ENCODE measurements at places on chromosomes 2 and 18. TPM values are rescaled to one million over a fixed set of nuclear protein-coding genes. Genes with fewer than 3 reads are reported as not detected.
A peak's percentile ranks its signal among the peaks of the same experiment; 100 is the strongest.

- no peak for DNase-seq
These were observed 347.0 kb upstream of the ID2 start for GRCh38 chr2:8334866-8335325.

- DNase-seq: no peak
These were observed 45.0 kb upstream of the CREB1 start for GRCh38 chr2:207484444-207485391.

DNA sequence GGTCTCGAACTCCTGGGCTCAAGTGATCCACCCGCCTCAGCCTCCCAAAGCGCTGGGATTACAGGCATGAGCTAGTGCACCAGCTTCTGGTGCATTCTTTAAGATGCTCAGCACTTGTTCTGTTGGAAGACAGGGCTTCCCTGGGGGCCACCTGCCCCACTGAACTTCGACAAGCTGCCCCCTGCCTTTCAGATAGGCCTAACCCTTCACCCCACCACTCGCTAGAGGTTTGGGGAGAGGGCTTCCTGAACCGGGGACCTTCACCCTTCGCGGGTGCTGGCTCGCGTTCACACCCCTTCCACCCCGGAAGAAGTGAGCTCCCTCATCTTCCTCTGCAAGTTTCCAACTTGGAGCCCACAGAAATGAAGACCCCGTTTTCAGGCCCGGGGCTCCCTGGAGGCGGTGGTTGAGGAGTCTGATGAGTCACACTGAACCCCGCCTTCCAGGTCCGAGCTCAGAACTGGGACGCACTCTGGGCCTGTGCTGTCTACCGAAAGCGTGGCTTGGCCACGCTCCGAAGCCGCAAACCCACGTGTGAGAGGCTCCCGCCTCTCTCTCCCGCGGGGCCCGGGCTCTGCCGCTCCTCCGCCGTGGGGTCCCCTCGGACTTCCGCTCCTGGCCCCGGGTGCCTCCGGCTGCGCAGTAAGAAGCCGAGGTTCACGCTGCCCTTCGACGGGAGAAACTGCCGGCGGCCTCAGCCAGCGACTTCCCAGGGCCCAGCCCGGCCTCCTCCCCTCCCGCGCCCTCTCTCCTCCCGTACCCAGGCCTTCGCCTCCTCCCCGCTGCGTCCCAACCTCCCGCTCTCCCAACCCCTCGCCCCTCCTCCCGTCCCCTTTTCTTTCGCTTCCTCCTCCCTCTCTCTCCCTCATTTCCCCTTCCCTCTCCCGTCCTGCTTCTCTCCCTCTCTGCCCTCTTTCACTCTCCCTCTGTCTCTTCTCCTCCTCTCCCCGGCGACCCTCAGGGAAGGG, 47.5 kb upstream of the SP3 start:
- DNase-seq: no peak

- DNase-seq: peak; percentile 24
These were observed 2.7 kb downstream of the IGFBP2 start for GRCh38 chr2:216635701-216636550.

- no peak for DNase-seq
These were observed 106.3 kb downstream of the GRB14 start for GRCh38 chr2:164515030-164515429.

- DNase-seq: no peak
These were observed 179.5 kb upstream of the ID2 start for GRCh38 chr2:8502316-8502715.

GRCh38 chr2:1642993-1643619, 101.2 kb downstream of the PXDN start:
- DNase-seq: no peak

GRCh38 chr18:2939317-2939716, 73.6 kb downstream of the LPIN2 start:
- DNase-seq: no peak

DNA sequence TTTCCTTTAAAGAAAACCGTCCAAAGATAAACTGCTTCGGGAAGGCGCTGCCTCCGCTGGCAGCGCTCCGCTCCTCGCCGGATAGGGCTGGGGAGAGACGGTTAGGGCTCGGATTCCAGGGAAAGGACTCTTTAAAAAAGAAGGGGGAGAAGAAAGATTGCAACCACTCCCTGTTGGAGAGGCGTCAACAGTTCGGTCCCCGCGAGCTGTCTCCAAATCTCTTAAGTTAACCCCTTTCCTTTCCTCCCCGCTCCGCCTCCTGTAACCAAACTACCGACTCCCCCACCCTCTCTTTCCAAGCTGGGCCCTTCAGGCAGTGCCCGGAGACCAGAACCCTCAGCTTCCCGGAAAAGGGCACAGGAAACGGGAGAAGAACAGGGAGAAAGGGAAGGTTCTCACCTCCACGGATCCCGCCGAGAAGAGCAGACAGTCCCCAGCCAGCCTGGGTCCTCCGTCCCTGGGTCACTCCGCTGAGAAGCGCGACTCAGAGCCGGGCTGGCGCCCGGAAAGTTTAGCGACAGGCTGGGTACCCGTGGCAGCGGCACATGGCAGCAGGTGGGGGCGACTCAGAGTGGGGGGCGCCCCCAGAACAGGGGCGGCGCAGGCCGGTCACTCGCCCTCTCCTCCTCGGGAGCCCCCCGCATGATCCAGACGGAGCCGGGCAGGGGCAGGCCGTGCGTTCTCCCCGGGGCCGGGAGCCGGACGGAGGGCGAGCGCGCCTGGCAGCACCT, 675 bp downstream of the FZD5 start:
- DNase-seq: peak; percentile 60

DNA sequence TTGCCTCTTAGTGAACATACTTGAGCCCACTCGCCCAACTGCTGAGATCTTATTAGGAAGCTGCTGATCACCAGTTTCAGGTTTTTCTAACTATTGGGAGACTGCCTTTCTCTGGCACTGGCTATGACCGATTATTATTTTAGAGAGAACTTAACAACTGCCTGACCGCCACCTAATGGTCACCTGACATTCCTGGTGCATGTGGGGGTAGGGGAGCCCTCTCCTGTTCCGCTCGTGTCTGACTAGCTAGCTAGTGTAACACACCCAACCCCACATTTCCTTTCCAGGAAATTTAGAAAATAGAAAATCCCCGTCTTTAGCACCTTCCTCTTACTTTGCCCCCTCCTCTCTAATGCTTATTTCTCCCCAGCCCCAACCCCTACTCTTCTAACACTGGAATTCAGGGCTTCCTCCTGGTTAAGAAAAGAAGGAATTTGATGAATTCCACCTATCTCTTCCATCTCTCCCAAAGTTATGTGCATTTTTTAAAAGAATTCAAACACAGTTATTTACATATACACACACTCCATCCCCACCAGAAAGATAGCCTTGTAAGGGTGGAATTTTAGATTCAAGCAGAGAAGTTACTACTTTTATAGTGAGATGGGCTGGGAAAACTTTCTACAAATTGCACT, 19.4 kb upstream of the DNER start:
- DNase-seq: no peak

- DNase-seq: no peak
These were observed 19.3 kb upstream of the CSRNP3 start for GRCh38 chr2:165450156-165450555.

DNA sequence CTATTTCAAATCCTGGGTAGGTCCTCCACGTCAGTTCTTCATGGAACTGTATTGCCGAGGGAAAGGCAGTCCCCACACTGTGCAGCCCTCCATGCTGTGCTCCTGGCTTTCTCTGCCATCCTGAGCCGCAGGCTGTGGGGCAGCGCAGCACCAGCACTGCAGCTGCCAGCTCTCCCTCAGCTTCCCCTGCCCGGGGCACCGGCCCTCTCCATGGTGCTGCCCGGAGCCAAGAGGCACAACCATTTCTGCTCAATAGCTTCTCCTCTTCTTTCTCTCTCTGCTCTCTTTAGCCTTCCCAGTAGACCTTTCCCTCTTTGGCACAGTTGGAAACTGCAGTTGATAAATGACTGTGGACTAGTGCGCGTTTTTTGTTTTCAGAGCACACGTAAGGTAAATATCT, 12.1 kb downstream of the ANKRD23 start:
- DNase-seq: no peak

GRCh38 chr2:226488034-226488433, 311.6 kb downstream of the IRS1 start:
- DNase-seq: no peak

Gene TMEM37
- polyA plus RNA-seq: 0.03 TPM

Gene MAB21L4
- polyA plus RNA-seq: 0.29 TPM

Gene MTLN
- 37.1 TPM for polyA plus RNA-seq

Gene RAB6C
- 0.05 TPM for polyA plus RNA-seq

Data from mammary epithelial cell (primary cell).